Stomach (tissue), 19 donors: ENCODE measurements at places on chromosomes 7 and 10. TPM values are rescaled to one million over a fixed set of nuclear protein-coding genes. Genes with fewer than 3 reads are reported as not detected.

- peaks cover 51% of the 10 kb centered on the region for H3K4me1 ChIP-seq
- H3K36me3 ChIP-seq = peaks cover 10% of the 10 kb centered on the region
- no peak for DNase-seq
- no peaks in the 10 kb centered on the region for H3K27me3 ChIP-seq
- no peak overlapping the region for H3K4me3 ChIP-seq
Observed at GRCh38 chr7:130926001-130926691, 192.1 kb upstream of the KLF14 start.

GRCh38 chr7:139640681-139641080 lies 117.2 kb downstream of the CLEC2L start:
- no peak for DNase-seq
- no peak overlapping the region for H3K4me3 ChIP-seq
- H3K4me1 ChIP-seq = no peaks in the 10 kb centered on the region
- no peak overlapping the region for H3K27ac ChIP-seq
- H3K36me3 ChIP-seq = peaks cover 36% of the 10 kb centered on the region
- H3K27me3 ChIP-seq = no peaks in the 10 kb centered on the region

DNA sequence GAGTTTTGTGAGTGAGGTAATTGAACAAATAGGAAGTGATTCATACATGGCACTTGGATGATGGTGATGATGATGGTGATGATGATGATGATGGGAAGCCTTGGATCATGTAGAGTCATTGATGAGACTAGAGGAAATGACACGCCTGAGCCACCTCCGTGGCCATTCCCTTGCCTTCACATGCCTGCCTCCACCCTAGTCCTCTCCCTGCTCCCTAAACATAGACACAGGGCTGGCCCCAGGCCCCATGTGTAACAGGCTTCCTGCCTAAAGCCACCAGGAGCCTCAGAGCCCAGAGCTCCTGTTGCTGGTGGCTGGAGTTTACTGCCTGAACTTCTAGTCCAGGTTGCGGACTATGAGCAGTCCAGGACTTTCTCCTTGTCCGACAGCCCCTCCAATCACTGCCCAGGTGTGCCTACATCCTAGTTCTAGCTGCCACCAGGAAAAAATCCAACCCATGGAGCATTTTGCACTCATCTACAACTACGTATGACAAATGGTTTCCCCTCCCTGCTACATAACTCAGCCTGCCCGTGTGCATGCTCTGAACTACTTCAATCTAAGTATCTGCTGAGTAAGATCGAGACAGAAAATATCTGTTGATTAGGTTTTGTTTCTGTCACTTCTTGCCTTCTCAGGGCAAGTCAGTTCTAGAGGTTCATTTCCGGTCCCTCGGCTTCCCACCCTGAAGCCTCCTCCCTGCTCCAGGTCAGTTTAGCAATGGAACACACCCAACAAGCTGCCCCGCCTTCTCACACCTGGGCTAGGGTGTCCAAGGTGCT lies 35.5 kb upstream of the KDM7A start:
- peaks cover 33% of the 10 kb centered on the region for H3K4me1 ChIP-seq
- no peaks in the 10 kb centered on the region for H3K27me3 ChIP-seq
- H3K4me3 ChIP-seq = no peak overlapping the region
- peak; percentile 70 for DNase-seq
- no peaks in the 10 kb centered on the region for H3K36me3 ChIP-seq

DNA sequence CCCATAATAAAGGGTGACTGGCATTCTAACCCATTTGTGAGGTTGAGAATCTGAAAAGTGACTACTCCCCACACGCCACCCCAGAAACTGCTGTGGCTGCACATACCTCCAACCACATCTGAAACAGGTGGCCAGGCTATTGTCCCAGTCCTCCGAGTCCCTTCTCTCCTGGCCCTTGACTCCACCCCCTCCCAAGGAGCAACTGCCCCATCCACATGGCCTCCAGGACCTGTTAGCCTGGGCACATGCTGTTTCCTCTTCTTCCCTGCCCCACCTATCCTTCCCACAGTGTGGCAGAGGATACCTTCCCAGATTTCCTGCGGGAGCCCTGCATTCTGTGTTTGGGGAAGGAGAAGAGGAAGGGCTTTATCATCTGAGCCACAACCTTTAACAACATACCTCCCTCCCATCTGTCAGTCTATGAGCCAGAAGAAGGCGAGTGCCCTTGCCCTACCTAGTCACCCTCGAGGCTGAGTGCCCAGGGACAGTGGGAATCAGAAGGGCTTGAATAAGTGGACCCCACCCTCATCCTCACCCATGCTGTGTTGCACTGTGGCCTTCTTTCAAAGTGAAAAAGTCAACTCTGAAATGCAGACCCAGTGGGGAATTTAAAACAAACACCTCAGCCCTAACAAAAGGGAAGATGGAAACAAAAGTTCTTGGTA lies 11.9 kb downstream of the STEAP1B start:
- no peaks in the 10 kb centered on the region for H3K36me3 ChIP-seq
- no peak overlapping the region for H3K4me3 ChIP-seq
- H3K27ac ChIP-seq = no peak overlapping the region

DNA sequence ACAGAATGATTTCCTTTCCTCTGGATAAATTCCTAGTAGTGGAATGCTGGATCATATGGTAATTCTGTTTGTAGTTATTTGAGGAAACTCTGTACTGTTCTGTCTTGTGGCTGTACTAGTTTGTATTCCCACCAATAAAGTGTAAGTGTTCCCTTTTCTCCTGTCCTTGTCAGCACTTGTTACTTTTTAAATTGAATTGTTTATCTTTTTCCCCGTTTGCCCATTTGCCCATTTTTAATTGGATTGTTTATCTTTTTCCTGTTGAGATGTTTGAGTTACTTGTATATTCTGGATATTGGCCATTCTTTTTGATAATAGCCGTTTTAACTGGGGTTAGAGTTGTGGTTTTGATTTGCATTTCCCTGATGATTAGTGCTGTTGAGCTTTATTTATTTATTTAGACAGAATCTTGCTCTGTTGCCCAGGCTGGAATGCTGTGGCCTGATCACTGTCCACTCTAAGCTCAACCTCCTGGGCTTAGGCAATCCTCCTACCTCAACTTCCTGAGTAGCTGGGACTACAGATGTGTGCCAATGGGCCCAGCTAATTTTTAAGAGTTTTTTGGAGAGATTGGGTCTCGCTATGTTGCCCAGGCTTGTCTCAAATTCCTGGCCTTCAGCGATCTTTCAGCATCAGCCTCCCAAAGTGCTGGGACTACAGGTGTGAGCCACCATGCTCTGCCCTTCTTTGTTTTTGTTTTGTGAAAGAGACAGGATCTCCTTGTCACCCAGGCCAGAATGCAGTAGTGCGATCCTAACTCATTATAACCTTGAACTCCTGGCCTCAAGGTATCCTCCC lies 23.0 kb downstream of the BMPR1A start:
- no peaks in the 10 kb centered on the region for H3K36me3 ChIP-seq
- H3K27me3 ChIP-seq = no peaks in the 10 kb centered on the region
- peaks cover 51% of the 10 kb centered on the region for H3K4me1 ChIP-seq
- H3K27ac ChIP-seq = peak overlapping the region; percentile 34

GRCh38 chr10:127283576-127283975 lies 87.2 kb upstream of the INSYN2A start:
- H3K36me3 ChIP-seq = no peaks in the 10 kb centered on the region
- no peak overlapping the region for H3K27ac ChIP-seq
- no peak for DNase-seq
- H3K4me1 ChIP-seq = peaks cover 11% of the 10 kb centered on the region
- H3K4me3 ChIP-seq = no peak overlapping the region

DNA sequence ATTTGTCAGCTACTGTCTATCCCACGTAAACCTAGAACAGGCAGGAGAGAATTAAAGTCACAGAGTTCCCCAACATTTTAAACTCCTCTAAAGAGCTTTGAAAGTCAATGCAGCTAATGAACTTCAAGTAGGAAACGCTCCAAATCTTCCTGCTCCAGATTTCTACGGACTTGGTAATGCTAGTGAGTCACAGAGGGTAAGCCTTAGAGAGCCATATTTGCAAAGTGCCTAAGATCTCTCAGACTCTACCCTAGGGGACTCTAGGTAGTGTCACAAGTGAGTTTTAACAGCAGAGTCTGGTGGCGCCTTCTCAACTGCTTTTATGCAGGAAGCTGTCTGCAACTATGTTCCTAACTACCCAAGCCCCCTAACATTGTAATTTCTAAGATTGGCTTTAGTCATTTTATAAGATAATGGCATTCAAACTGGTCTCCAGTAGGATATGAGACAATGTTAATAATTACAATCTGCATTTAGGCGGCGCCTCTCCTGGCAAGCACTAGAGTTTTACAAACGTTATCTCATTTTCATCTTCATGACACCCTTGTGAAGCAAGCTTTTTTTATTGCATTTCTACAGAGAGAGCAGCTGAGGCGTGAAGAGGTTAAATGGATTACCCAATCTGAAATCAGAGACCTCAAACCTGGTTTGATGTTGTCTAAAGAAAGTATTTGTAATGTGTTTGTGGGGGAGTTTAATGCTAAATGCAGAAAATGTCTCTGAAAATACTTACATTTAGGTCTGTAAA lies 22.0 kb upstream of the FZD1 start:
- no peaks in the 10 kb centered on the region for H3K27me3 ChIP-seq
- no peaks in the 10 kb centered on the region for H3K4me1 ChIP-seq
- DNase-seq = no peak
- no peak overlapping the region for H3K27ac ChIP-seq
- no peak overlapping the region for H3K4me3 ChIP-seq

- H3K27me3 ChIP-seq = no peaks in the 10 kb centered on the region
- H3K4me3 ChIP-seq = no peak overlapping the region
- no peak overlapping the region for H3K27ac ChIP-seq
- no peak for DNase-seq
- H3K4me1 ChIP-seq = no peaks in the 10 kb centered on the region
Observed at GRCh38 chr10:12638103-12638502, 288.8 kb downstream of the CAMK1D start.

DNA sequence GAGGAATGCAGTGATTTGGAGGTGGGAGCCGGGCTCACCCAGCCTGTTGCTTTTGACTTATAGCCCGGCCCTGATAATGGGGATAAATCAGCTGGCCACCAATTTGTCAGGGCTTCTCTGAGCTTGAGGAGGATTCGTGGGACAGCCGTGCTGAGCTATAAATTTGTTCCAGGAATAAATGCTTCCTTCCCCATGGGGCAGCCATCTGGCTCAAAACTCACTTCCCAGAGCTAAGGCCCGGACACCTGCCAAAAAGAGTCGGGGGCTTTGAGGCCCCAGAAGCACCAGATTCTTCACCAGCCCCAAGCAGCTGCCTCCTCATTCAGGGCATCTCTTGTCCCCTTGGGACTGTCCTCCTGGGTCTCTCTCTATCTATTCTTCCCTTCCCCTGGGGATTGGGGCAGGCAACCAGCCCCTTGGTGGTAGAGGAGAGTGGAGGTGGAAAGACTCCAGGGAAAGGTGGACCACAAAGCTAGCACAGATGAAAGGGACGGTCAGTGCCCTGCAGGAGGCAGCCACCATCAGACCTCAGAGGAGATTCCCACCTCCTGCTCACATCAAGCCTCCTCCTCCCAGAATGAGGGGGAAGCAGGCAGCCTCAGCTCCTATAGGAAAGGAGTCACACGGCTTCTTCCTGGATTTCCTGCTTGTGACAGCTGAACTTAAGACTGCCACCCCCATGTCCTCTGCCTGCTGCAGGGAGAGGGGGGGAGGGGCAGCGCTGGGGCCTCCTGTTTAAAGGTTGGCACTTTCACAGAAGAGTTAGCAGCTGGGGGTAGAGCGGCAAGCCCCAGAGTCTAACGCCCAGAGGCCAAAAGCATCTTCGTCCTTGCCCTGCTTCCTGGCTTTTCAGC lies 44.2 kb upstream of the LRRC4 start:
- H3K4me3 ChIP-seq = no peak overlapping the region
- H3K27ac ChIP-seq = no peak overlapping the region
- H3K4me1 ChIP-seq = peaks cover 16% of the 10 kb centered on the region
- peaks cover 9% of the 10 kb centered on the region for H3K36me3 ChIP-seq
- peak; percentile 42 for DNase-seq
- no peaks in the 10 kb centered on the region for H3K27me3 ChIP-seq

DNA sequence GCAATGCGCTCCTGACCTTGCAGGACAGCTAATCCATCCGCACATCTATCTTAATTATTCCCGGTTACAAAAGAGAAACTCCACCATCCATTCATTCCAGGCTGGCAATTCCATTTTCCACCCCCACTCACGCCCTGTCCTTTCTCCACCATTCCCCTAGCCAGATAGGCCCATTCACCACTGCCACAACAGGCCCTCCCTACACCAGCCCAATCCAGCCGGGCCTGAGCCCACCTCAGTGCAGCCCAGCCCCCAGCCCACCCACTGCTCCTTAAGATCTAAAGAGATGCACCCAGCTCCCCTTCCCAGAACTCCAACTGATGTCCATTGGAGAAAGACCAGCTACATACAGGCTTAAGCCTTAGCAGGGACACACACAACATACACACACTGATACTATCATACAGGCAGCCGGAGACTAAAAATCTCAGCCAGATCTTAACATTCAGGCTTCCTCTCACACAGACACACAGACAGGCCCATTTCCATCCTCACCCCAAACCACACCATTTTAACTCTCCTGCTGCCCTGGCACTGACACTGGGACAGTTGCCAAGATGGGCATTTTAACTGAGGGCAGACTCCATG lies 38.0 kb upstream of the PAX2 start:
- no peak overlapping the region for H3K27ac ChIP-seq
- DNase-seq = no peak
- H3K4me3 ChIP-seq = no peak overlapping the region
- no peaks in the 10 kb centered on the region for H3K4me1 ChIP-seq
- H3K36me3 ChIP-seq = no peaks in the 10 kb centered on the region

GRCh38 chr10:131207584-131208532 lies 103.7 kb downstream of the TCERG1L start:
- H3K27me3 ChIP-seq = no peaks in the 10 kb centered on the region
- no peak overlapping the region for H3K4me3 ChIP-seq
- DNase-seq = peak; percentile 17

DNA sequence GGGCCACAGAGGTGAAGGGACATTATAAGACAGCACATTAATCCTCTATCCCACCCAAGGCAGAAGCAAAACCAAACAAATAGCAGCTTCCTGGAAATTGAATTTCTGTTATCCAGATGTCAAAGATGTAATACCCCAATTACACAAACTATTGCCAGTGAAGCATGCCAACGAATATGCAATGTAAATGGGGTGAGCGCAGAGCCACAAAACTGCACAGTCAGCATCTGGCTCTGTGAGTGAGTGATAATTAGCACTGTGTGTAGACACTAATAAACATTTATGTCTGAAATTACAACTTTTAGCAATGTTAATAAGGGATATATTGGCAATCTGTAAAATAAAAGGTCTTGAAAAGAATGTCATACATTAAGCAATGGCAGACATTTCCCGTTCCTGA lies 3.2 kb downstream of the BEND7 start:
- H3K36me3 ChIP-seq = no peaks in the 10 kb centered on the region
- H3K27ac ChIP-seq = no peak overlapping the region

- H3K27me3 ChIP-seq = no peaks in the 10 kb centered on the region
- DNase-seq = no peak
- peaks cover 89% of the 10 kb centered on the region for H3K36me3 ChIP-seq
- H3K4me3 ChIP-seq = no peak overlapping the region
- H3K27ac ChIP-seq = no peak overlapping the region
- no peaks in the 10 kb centered on the region for H3K4me1 ChIP-seq
Observed at GRCh38 chr10:128077155-128077875, 48.9 kb downstream of the MKI67 start.

The VPS50 gene
- polyA plus RNA-seq = 6.0 TPM

The LHPP gene
- polyA plus RNA-seq = 16.6 TPM

The CDH23 gene
- polyA plus RNA-seq = 0.37 TPM

The GIMAP7 gene
- polyA plus RNA-seq = 9.0 TPM

The EPO gene
- not detected for polyA plus RNA-seq

The C7orf33 gene
- not detected for polyA plus RNA-seq

The UBTD1 gene
- 9.3 TPM for polyA plus RNA-seq

The PAX4 gene
- polyA plus RNA-seq = not detected

The TMEM213 gene
- 0.08 TPM for polyA plus RNA-seq

The FAS gene
- polyA plus RNA-seq = 5.6 TPM

The SRRM3 gene
- 3.8 TPM for polyA plus RNA-seq

The CALML5 gene
- polyA plus RNA-seq = 16.2 TPM
